ENCODE measurements at places on chromosomes 11 and 22.

GRCh38 chr11:77789731-77790476, 30.6 kb downstream of the RSF1 start:
- DNase-seq = no peak

DNA sequence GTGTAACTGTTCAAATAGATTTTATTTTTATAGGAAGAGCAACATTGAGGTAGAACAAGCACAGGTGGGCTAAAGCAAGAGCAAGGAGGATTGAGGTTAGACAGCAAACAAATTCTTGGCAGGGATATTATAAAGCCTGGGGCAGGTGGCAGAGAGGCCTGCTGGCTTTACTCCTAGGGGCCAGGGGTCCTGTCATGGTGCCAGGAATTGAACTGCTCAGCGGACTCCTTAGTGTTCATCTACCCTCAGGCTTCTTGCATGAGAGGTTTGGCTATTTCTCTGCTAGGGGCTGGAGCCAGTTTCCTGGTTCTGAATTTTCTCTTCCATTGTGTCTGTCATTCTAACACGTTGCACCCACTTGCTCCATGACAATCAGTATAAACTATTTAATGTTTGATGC, 217.2 kb upstream of the NCAM1 start:
- DNase-seq = no peak

GRCh38 chr11:116721988-116722387, 50.8 kb downstream of the BUD13 start:
- no peak for DNase-seq

- no peak for DNase-seq
These were observed 2.3 kb downstream of the MALAT1 start for GRCh38 chr11:65501186-65501471.

GRCh38 chr11:7495882-7496551, 10.7 kb downstream of the OLFML1 start:
- DNase-seq = no peak

DNA sequence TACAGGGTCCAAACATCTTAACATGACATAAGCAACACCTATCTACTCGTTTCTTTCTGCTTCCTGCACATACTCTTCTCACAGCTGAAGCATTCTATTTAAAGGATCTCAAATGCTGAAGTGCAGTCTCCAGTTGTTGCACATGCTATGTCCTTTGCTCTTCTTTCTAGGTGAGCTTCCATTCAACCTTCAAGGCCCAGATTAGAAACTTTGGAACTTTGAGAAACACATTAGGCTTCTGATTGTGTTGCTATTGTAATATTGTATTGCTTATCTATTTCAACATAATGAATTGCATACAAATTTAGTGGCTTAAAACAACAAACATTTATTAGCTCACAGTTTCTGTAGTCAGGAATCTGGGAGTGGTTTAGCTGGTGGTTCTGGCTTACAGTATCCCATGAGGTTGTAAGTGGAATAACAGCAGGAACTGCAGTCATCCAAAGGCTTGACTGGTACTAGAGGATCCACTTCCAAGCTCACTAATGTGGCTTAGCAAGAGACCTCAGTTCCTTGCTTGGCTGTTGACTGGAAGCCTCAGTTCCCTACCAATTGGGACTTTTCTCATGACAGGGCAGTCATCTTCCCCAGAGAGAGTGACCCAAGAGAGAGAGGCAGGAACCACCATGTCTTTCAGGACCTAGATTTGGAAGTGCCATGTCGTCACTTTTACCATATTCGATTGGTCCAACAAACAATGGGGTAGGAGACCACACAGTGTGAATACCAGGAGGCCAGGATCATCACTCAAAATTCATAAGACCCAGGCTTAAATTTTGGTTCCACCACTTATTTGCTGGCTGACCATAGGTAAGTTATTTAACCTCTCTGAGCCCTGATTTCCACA, 27.2 kb upstream of the RASSF10 start:
- DNase-seq = no peak

GRCh38 chr11:79768343-79768742, 327.5 kb upstream of the TENM4 start:
- no peak for DNase-seq

DNA sequence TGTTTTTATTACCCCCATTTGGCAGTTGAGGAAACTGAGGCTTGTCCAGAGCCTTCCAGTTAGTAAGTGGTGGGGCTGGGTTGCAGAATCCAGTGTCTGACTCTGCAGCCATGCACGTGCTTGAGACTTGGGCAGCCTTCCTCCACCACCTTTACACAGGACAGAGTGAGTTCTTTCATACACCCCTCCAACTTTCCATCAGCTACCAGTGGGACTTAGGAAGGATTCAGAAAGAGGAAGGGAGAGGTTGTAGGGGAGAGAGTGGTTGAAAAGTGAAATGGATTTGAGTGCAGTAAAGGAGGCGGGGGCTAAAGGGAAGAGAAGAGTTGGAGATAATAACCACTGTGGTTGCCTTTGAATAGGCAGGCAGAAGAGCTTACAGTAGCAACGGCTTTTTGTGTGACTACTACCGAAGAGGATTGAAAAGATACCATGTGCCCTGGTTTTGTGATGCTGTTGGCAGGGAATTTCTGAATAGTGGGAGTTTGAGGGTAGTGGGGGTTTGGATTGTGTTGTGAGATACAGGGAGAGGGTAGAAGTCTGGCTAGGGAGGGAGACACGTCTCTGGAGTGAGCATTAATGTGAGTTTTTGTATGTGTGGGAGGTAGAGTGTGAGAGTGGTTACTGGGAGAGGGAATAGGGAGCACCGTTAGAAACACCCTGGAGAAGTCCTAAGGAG, 1.7 kb downstream of the UVRAG start:
- DNase-seq = no peak

DNA sequence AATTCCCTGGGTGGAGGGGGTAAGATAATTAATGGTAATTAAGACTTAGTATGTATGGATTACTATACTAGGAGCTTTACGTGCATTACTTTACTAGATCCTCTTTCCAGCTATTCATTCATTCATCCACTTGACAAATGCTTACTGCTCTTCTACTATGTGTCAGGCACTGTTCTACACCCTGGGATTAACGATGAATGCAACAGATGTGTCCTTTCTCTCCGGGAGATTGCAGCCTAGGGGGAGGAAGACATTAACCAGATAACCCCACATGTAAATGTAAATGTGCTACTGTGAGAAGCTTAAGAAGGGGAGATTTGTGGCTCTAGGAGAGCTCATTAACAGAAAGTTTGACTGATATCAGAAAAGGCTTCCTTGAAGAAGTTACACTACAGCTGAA, 1.7 kb downstream of the ANKK1 start:
- no peak for DNase-seq

GRCh38 chr11:66408488-66409214, 12.2 kb upstream of the NPAS4 start:
- peak; percentile 84 for DNase-seq

GRCh38 chr11:69250186-69251056, 43.5 kb upstream of the MYEOV start:
- DNase-seq = no peak

Measured in stimulated activated CD4-positive, alpha-beta T cell treated with anti-CD3 and anti-CD28 coated beads, Interleukin-2, amount 100 ng/mL, for 4 hours (primary cell).